ENCODE measurements at places on chromosomes 5 and 9.

DNA sequence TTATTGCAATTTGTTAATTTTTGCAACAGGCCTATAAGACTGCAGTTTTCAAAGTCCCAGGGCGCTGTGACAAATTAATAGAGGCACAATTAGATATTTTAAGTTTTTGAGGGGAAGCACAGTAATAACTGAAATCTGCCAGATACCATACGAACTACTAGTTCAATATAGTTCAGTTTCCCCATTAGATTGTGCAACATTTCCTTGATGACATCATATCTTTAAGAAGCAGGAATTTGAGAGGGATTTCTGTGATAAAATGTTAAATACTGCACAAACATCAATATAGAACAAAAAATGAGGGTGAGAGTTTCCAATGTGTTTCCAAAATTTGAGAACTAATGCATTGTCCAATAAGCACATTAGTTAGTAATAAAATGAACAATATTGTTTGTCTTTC lies 56.7 kb upstream of the GRIN3A start:
- DNase-seq: no peak

- DNase-seq: no peak
Observed at GRCh38 chr5:78004559-78004958, 228.4 kb upstream of the TBCA start.

GRCh38 chr9:80410106-80410505 lies 838.3 kb downstream of the TLE4 start:
- no peak for DNase-seq

DNA sequence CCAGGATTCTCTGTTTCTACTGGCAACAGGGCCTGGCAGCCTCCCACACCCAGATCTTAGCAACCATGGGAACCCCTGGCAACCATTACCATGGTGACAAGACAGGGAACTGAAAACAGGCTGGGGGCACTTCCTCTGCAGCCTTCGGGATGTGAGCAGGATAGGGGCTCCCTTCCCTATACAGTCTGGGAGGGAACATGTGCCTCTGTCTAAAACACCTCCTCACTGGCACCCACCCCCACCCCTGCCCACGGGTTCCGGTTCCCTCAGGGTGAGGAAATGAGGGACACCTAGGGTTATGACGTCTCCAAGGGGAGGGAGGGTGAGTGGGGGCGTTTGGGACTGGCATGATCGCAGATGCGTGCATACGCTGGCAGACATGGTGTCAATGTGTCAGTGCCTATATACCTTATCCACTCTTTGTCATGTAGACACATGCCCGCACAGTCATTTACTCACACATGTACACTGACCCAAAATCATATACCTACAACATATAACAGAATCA lies 3.0 kb upstream of the DNAJB5 start:
- no peak for DNase-seq

DNA sequence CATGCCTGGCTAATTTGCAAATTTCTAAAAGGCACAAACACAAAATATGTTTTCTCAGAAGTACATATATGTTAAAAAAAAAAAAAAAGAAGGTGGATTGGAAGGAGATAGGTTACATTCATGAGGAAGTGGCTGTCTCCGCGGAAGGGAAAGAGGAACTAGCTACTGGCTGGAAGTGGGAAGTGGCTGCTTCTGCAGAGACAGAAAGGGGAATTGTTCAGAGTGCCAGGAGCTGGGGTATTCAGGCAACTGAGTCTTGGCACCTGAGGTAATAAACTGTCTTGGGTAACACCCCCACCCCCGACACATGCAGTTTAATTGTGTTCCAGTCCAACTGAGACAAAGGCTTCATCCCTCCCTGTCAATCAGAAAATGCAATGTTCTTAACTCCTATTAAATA lies 45.6 kb downstream of the S1PR3 start:
- DNase-seq: no peak

- DNase-seq: no peak
Observed at GRCh38 chr9:127053057-127053821, 69.2 kb downstream of the ANGPTL2 start.

DNA sequence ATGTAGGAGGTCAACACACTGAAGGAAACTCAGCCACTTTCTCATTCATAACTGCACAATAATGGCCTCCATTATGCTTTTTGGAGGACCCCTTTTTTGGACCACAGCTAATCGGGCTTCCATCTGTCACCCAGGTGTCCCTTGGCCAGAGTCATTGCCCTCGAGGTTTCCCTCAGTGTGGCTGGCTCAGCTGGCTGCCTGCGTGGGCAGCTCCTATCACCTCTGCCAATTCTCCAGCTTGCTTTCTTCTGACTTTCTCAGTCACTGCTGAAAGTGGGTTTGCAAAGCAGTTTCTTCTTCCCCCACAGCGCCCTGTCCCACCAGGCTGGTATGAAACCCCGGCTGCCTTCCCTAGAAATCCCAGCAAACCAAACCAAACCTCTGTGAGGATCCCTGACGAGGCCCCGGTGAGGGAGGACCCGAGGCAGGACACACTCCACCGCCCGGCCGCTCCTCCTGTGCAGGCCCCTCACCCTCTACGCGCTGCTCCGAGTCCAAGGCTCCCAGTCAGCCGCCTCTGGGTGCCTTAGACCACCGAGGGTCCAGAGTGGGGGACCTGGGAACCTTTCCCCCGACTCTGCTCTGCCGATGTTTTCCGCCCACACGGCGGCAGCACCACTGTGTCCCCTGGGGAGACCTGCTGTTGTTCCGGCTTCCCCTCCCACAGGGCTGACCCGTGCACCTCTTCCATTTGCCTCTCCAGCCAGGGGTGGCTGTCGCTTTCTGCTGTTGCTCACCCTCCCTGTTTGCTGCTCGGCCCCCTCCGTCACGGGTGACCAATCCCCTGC lies 109.5 kb downstream of the TENT4A start:
- no peak for DNase-seq

DNA sequence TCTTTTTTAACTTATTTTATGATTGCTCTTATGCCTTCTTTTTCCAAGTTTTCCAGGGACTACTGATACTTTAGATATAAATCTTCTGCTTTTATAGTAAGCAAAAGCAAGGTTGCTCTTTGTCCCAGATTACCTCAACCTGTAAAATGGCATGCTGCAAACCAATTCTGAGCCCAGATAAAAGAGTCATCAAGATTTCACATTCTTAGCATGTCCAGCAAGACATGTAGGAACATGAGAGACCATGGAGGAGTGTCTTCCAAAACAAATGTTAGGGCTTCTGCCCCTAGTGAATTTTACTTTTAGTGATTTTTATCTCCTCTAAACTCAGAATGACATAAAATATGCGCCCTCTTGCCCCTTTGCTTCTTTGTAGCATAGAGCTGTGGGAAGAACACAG lies 7.0 kb upstream of the CDC20B start:
- no peak for DNase-seq

GRCh38 chr5:73764586-73764985 lies 138.6 kb downstream of the ARHGEF28 start:
- peak; percentile 9 for DNase-seq

DNA sequence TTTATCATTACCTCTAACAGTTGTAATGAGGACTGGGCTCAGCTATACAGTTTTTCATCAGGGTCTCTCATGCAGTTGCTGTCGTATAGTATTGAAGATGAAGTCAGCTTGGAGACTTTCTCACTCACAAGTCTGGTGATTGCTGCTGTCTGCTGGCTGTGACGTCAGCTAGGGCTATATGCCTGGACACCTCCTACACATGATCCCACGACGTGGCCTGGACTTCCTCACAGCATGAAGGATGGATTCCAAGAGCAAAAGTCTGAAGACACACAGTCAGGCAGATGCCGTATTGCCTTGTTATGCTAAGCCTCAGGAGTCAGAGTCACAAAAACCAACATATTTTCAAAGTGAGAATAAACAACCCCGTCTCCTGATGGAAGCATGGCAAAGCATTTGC lies 193.3 kb downstream of the LURAP1L start:
- DNase-seq: no peak

DNA sequence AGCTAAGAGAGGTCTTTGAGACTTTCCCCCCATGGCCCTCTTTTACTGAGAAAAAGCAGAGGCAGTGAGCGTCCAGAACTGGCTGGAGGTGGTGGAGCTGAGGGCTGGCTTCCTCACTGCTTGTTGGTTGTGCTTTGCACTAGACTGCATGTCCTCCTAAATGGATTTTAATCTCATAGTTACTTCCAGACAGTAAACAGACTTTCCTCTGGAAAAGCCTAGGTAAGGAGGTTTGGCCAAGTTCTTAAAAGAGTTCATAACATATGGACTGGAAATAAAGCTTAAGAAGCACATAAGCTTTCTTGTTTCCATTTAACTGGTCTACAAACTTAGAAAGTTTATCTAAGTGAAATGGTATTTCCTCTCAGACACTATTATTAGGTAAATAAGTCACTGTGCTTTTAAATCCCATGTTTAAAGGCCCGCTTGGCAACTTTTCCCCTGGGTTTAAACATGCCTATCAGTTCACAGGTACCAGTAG lies 2.0 kb downstream of the ASPN start:
- DNase-seq: no peak

- no peak for DNase-seq
Observed at GRCh38 chr5:6594066-6594465, 38.8 kb downstream of the NSUN2 start.

DNA sequence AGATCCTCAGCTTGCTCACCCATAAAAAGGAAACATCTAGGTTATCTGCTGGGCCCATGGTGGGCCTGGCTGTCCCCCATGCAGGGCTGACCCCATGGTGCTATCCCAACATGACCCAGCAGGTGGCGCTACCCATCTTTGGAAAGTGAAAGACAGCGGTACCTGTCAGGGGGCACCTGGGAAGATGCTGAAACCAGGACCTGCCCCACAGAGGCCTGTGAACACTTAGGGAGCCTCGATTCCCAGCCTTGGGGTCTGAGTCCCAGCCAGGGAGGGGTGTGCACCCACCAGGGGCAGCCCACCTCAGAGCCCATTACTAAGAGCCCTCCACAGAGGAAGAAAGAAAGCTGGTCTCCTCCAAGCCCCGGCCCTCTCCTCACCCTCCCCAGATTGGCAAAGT lies 46.6 kb upstream of the IPPK start:
- peak; percentile 65 for DNase-seq

DNA sequence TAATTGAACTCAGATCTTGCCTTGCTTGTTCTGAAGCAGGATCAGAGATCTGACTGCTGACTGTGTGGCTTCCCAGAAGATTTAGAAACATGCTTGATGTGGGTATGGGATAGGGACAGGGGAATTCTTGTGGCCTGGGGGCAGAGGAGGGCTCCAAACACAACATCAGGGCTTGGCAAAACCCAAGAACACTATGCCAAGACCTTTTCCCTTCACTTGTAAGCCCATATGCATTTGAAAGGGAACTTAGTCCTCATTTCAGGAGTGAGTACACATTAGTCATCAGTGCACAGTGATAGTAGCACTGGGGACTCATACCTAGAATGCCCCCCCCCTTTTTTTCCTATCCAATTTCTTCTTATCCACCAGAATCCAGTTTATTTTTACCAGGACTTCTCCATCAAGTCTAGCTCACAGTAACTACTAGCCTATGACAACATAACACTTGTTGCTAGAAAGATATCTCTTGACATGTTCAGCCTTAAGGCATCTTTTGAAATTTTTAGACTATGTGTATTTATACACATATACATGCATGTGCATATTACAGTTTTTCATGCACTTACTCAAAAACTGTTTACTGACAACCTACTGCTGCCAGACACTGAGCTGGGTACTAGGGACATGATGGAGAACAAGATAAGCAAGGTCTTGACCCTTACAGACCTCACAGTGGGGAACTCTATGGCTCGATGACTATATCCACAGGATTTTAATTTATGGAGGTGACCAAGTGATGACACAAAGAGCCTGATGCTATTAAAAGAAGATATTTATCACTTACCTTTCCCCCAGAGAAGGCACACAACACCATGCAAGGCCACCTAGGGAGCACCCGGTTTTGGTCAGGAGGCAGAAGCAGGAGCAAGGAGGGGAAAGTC lies 158.3 kb upstream of the MAP3K1 start:
- DNase-seq: no peak

DNA sequence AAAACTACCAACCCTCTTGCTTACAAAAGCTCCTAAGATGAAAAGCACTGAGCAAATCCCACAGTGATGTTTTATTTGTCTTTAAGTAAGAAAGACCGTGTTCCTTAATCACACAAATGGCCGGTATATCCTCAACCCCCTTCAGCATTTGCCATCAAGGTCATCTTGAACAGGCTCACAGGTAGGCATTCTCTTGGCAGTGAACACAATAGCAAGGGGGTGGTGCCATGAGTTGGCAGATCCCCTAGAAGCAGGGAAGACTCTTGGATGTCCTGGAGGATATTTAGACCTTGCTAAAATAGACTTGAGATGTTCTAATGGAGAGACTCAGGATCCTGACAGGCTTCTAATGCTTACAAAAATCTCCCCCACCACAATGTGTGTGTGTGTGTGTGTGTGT lies 323.0 kb downstream of the SPOCK1 start:
- no peak for DNase-seq

GRCh38 chr5:50711280-50711679 lies 44.8 kb downstream of the PARP8 start:
- DNase-seq: peak; percentile 84

DNA sequence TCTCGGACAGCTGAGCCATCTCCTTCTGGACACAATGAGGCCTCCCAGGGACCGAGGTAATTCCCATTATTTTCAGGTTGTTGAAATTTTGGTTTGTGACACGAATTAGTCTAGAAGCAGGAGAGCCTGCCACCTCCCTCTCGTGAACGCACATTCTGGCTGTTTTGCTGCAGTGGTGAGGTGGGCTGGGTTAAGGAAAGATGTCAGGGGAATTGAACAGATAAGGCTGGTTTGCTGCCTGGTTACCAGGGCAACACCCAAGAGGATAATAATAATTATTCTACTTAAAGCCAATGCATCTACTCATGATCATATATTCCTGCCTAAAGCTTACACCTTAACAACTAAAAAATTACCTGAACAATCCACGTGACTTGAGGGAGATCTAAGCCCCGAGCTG lies 38.1 kb downstream of the DDX31 start:
- no peak for DNase-seq

DNA sequence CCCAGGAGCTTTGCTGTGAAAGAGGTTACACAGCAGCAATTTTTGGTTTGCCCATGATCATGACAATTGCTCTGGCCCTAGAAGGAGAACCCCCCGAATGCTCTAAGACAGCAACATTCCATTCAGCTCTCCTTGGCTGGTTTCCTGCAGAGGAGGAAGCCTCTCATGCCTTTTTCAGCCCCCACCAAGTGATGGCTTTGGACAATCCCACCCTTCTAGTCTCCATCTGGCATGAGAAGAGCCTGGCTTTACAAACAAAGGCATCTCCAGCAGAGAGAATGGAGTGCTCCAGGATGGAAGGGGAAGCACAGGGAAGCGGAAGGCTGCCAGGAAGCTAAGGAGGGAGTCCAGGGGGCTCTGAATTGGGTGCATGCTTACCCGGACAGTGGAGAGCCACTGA lies 98.4 kb downstream of the CRB2 start:
- DNase-seq: no peak

GRCh38 chr9:127794001-127794791 lies 8.4 kb downstream of the CDK9 start:
- DNase-seq: no peak

- DNase-seq: no peak
Observed at GRCh38 chr5:94702729-94703128, 84.3 kb downstream of the SLF1 start.

- DNase-seq: no peak
Observed at GRCh38 chr5:79518718-79519117, 4.8 kb upstream of the HOMER1 start.

GRCh38 chr9:37141015-37141414 lies 20.6 kb downstream of the ZCCHC7 start:
- no peak for DNase-seq

GRCh38 chr9:116566677-116567488 lies 120.2 kb upstream of the TRIM32 start:
- no peak for DNase-seq
